Mesendoderm (in vitro differentiated cells): ENCODE measurements at places on chromosomes 3 and 15.

DNA sequence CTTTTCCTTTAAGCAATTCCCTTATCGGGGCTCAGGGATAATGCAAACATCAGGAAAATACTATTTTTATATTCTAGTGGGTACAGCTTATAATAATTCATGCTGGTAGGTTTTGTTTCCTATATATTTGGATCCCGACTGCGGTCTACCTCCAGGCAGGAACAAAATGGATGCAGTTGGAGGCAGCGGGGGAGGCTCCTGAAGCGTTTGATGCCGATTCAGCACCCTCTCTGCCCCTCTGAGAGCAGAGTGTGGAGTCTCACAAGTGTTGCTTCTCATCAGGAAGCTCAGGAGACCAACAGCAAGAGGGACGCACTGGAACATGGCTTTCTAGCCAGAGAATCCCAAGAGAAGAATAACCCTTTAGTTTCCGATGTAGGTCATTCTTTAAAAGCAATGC is 104.9 kb downstream of the RORA start:
- H3K27ac ChIP-seq = no peak overlapping the region
- H3K36me3 ChIP-seq = no peaks in the 10 kb centered on the region
- no peaks in the 10 kb centered on the region for H3K27me3 ChIP-seq
- peaks cover 2% of the 10 kb centered on the region for H3K4me1 ChIP-seq

DNA sequence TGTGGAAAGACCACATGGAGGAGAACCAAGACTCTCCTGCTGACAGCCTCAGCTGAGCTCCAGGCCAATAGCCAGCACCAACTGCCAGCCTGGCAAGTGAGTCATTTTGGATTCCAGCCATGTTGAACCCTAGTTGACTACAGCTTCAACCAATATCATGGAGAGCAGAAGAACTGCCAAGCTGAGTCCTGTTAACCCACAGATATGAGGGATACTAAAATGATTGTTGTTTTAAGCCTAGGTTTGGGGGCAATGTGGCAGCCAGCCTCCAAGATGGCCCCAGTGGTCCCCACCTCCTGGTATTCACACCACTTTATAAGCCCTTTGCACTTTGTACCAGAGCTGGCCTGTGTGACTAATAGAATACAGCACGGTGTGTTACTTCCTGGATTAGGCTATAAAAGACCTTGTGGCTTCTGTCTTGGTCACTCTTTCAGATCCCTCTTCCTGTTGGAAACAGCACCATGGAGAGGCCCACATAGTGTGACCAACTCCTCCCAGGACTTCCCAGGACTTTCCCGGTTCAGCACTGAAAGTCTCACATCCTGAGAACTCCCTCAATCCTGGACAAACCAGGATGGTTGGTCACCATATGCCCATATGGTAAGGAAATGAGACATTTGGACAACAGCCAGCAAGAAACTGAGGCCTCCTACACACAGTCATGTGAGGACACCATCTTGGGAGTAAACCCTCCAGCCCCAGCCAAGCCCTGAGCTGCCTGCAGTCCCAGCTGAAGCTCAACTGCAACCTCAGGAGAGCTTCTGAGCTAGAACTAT is 32.4 kb upstream of the CDV3 start:
- no peaks in the 10 kb centered on the region for H3K27me3 ChIP-seq
- H3K4me1 ChIP-seq = no peaks in the 10 kb centered on the region
- no peak overlapping the region for H3K27ac ChIP-seq
- H3K4me3 ChIP-seq = no peak overlapping the region
- H3K36me3 ChIP-seq = no peaks in the 10 kb centered on the region

DNA sequence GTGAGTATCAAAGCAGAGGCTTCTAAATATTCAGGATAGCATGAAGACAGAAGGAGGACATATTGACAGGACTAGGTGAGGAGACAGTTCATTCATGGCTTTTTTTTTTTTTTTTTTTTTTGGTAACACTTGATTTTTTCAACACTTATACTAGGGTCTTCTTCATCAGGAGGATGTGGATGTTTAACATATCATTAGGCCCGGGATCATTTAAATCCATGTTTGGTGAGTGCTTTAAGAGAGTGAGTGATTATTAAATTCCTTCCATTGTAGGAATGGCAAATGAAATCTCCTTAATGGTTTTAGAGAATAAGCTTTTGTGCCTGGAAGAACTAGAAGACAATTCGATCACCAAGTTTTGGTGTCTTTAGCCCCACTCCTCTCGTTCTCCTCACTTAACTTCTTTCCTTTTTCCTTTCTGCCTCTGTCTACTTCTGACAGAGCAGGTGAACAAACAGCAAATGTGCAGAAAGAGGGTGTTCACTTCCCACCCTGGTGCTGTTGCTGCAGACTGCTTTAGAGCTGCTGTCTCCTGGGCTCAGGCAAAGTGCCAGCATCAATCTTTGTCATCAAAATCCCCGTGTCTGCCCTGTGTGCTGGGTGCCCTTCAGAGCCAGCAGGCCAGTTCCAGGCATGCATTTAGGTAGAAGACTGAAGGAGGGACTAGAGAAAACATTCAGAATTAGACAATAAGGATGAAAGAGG is 35.6 kb upstream of the RAB11A start:
- DNase-seq = no peak
- H3K4me1 ChIP-seq = no peaks in the 10 kb centered on the region
- H3K4me3 ChIP-seq = no peak overlapping the region
- no peaks in the 10 kb centered on the region for H3K36me3 ChIP-seq
- no peaks in the 10 kb centered on the region for H3K27me3 ChIP-seq

GRCh38 chr15:48470096-48470495 is 138.9 kb downstream of the DUT start:
- no peak for DNase-seq
- H3K36me3 ChIP-seq = no peaks in the 10 kb centered on the region
- H3K27ac ChIP-seq = no peak overlapping the region

DNA sequence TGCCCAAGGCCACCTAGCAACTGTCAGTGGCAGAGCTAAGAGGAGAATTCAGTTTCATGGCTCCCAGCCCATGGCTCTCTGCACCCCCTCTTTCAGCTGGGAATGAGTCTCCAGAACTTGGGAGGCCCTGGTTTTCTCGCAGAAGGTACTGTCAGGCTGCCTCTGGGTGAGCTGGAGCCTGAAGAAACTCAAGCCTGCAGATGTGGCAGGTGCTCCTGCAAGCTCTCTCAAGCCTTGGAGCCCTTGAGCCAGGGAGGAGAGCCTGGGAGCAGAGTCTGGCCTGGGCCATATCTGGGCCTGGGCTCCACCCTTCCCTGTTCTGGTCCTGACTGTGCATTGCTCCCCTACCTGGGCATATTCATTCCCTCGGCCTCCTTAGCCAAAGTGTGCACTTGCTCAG is 74.4 kb upstream of the TLE3 start:
- H3K27me3 ChIP-seq = no peaks in the 10 kb centered on the region
- peaks cover 10% of the 10 kb centered on the region for H3K4me1 ChIP-seq
- no peak for DNase-seq
- H3K27ac ChIP-seq = no peak overlapping the region

GRCh38 chr15:48086133-48086532 is 34.7 kb upstream of the SLC24A5 start:
- no peak for DNase-seq
- no peak overlapping the region for H3K4me3 ChIP-seq
- no peak overlapping the region for H3K27ac ChIP-seq
- no peaks in the 10 kb centered on the region for H3K4me1 ChIP-seq
- no peaks in the 10 kb centered on the region for H3K27me3 ChIP-seq

DNA sequence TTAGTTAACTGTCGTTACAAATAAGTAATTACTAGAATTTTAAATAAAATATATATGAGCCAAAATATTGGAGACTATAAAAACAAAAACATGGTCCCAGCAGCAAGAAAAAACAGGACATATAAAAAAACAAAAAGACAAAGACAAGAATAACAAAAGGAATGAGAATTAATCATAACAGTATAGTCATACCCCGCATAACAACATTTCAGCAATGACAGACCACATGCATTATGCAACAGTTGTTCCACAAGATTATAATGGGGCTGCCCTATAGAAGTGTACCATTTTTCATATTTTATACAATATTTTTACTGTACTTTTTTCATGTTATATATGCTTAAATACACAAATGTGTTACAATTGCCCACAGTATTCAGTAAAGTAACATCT is 5.6 kb downstream of the HLTF start:
- H3K4me1 ChIP-seq = no peaks in the 10 kb centered on the region
- DNase-seq = no peak
- no peak overlapping the region for H3K4me3 ChIP-seq
- no peak overlapping the region for H3K27ac ChIP-seq
- no peaks in the 10 kb centered on the region for H3K27me3 ChIP-seq

- no peak for DNase-seq
- no peaks in the 10 kb centered on the region for H3K27me3 ChIP-seq
- H3K27ac ChIP-seq = no peak overlapping the region
- H3K36me3 ChIP-seq = no peaks in the 10 kb centered on the region
- no peak overlapping the region for H3K4me3 ChIP-seq
These were observed 121.2 kb upstream of the RASGRP1 start for GRCh38 chr15:38685686-38686339.

DNA sequence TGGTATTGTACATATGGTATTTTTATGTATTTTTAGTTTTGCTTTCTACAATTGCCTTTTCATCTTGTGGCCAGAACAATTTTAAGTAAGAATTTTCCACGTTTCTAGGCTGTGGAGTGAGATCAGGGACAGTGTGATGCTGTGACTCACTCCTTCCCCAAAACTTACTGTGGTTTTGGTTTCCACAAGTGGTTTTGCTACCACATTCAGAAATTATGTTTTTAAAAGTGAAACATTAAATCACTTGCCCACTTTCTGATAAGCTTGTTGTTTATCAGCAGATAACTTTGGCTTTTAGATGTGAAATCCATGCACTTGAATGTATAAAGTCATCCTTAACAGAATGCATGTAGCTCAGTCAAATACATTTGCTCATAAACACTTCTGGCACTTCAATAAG is 192.2 kb upstream of the THRB start:
- no peak overlapping the region for H3K27ac ChIP-seq
- no peaks in the 10 kb centered on the region for H3K36me3 ChIP-seq
- no peaks in the 10 kb centered on the region for H3K27me3 ChIP-seq

DNA sequence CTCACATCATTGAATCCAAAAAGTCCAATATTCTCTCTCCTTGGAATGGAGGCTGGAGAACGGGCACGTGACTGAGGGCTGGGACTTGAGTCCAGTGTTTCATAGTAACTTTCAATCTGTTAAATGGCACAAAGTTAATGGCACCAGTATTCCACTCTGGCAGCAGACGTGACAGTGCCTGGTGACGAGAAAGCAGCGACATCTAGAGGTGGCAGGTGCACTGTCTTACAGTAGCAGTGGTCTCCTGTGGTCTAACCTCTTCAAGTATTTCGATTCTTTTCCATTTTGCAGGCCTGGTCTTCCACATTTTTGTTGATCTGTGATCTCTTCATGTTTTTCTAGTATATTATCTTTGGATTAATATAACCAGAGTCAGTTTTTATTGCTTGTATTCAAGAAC is 107.1 kb downstream of the OXSM start:
- H3K4me1 ChIP-seq = peaks cover 3% of the 10 kb centered on the region
- H3K27me3 ChIP-seq = no peaks in the 10 kb centered on the region
- H3K4me3 ChIP-seq = no peak overlapping the region
- DNase-seq = peak; percentile 79

DNA sequence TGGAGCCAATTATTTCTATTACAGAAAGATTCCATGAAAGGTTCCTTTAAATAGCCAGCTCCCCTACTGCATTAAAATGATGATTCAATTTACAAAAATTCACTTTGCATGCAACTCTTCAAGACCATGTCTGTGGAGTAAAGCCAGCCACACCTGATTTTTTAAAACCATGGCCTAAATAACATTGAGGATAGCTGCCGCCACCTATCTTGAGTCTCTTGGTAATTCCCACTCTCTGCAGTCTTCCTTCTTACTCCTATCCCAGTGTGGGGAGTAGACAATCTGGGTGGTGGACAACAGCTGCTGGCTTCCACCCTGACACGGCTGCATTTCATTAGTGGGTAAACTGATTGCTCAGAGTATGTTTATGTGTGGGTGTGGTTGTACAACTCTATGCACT is 10.7 kb downstream of the LRTM1 start:
- no peaks in the 10 kb centered on the region for H3K27me3 ChIP-seq
- no peak for DNase-seq
- H3K36me3 ChIP-seq = no peaks in the 10 kb centered on the region

GRCh38 chr3:152531717-152532116 is 263.0 kb downstream of the MBNL1 start:
- DNase-seq = no peak
- H3K27me3 ChIP-seq = no peaks in the 10 kb centered on the region
- no peak overlapping the region for H3K4me3 ChIP-seq
- no peaks in the 10 kb centered on the region for H3K4me1 ChIP-seq

GRCh38 chr3:14507757-14508504 is 32.2 kb downstream of the GRIP2 start:
- no peak overlapping the region for H3K4me3 ChIP-seq
- no peaks in the 10 kb centered on the region for H3K4me1 ChIP-seq
- no peak for DNase-seq
- H3K27me3 ChIP-seq = no peaks in the 10 kb centered on the region

DNA sequence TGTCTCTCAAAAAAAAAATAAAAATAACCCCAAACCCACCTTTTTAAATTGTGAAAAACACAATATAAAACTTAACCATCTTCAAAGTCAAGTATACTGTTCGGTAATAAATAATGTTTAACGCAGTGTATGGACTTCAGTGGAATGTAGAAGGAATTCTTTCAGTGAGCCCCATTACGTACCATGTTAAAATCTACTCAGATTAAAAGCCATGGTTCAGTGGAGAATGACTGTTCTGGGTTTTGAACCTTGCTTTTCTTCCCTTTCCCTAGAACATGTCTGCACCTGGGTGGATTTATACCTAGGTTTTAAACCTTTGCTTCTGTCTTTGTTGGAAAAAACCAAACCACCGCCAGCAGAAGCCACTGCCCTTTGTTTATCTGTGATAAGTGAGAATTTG is 27.5 kb downstream of the DAG1 start:
- DNase-seq = no peak
- no peak overlapping the region for H3K27ac ChIP-seq
- H3K27me3 ChIP-seq = no peaks in the 10 kb centered on the region
- no peak overlapping the region for H3K4me3 ChIP-seq
- H3K36me3 ChIP-seq = no peaks in the 10 kb centered on the region

GRCh38 chr3:13879946-13880810 is at the start of gene WNT7A:
WNT7A (minus strand) TSS chr3:13880071; CDS start chr3:13879816, 255 bp downstream.
- no peak within 1 kb of the TSS for H3K27ac ChIP-seq
- H3K4me3 ChIP-seq = no peak within 1 kb of the TSS
- peaks cover 44% of the 10 kb centered on the region for H3K27me3 ChIP-seq
- no peaks in the 10 kb centered on the region for H3K36me3 ChIP-seq
